Stimulated activated CD8-positive, alpha-beta memory T cell treated with anti-CD3 and anti-CD28 coated beads, Interleukin-15, amount 100 ng/mL, for 4 hours (primary cell): ENCODE measurements at places on chromosomes 2 and 18.

DNA sequence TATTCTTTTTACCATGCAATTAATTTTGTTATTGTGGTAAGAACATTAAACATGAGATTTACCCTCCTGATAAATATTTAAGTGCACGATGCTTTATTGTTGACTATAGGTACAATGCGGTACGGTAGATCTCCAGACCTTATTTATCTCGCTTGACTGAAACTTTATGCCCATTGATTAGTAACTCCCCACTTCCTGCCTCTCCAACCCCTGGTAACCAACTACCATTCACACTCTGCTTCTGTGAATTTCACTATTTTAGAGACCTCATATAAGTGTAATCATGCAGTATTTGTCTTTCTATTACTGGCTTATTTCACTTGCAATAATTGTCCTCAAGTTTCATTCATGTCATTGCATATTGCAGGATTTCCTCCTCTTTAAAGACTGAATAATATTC is 195.7 kb upstream of the ID2 start:
- no peak for DNase-seq

- no peak for DNase-seq
These were observed 5.0 kb upstream of the MYL12B start for GRCh38 chr18:3256693-3257626.

DNA sequence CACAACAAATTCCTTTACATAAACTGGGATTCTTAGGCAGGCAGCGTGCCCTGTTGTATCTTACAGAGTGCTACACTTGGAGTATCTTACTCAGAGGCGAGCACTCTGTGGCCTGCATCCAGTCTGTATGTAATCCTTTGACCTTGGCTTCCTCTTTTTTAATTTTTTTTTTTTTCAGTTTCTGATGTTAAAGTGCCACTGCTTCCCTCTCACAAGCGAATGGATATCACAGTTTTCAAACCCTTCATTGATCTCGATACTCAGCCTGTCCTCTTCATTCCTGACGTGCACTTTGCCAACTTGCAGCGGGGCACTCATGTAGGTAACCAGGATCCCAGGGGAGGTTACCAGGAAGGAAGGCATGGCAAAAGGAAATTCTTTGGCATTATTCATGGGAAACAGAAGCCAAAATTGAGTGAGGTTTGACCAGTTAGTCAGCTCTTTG is 40.4 kb downstream of the GRHL1 start:
- DNase-seq, result no peak

GRCh38 chr2:199308567-199308966 is 149.2 kb downstream of the SATB2 start:
- no peak for DNase-seq

- DNase-seq, result no peak
These were observed 6.6 kb downstream of the TRAF3IP1 start for GRCh38 chr2:238326801-238327365.
